Stimulated activated CD4-positive, alpha-beta T cell treated with anti-CD3 and anti-CD28 coated beads, Interleukin-4, amount 100 ng/mL, for 24 hours (primary cell): ENCODE measurements at places on chromosomes 13 and 19.

- DNase-seq, result no peak
These were observed 304.5 kb downstream of the KCNRG start for GRCh38 chr13:50319635-50320255.

DNA sequence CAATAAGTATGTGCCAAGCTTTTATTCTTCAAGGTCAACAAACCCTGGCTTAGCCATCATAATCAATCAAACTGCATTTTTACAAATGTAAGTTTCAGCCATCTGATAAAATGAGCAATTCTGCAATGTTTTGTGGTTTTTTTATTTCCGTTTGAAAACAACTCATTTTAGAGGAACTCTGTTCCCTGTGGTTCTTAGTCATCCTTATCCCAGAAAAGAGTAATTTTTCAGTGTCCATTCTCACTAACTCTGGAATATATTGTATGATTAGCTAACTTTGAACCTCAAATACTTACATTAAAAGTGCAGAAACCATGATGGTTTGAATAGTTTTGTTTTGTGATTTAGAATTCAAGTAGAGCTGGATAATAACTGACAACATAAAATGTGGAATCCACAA is 87.6 kb downstream of the IRS2 start:
- DNase-seq, result no peak

DNA sequence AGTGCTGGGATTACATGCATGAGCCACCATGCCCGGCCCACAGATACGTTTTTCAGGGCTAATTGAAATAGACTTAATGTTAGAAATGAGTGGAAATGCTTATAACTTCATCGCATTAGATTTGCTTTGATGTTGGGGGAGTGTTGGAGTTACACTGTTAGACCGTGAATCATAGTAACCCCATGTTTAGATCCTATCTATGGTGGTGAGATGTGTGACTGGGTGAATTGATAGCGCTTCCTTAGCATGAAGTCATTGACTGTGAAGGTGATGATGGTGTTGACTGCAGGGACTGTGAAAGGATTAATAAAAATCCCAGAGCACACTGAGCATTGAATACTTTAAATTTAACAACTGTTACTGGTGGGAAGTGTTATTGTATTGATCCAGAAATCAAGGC is 1.7 kb downstream of the ZNF264 start:
- no peak for DNase-seq

- no peak for DNase-seq
These were observed 2.3 kb downstream of the GRK1 start for GRCh38 chr13:113669231-113669754.

DNA sequence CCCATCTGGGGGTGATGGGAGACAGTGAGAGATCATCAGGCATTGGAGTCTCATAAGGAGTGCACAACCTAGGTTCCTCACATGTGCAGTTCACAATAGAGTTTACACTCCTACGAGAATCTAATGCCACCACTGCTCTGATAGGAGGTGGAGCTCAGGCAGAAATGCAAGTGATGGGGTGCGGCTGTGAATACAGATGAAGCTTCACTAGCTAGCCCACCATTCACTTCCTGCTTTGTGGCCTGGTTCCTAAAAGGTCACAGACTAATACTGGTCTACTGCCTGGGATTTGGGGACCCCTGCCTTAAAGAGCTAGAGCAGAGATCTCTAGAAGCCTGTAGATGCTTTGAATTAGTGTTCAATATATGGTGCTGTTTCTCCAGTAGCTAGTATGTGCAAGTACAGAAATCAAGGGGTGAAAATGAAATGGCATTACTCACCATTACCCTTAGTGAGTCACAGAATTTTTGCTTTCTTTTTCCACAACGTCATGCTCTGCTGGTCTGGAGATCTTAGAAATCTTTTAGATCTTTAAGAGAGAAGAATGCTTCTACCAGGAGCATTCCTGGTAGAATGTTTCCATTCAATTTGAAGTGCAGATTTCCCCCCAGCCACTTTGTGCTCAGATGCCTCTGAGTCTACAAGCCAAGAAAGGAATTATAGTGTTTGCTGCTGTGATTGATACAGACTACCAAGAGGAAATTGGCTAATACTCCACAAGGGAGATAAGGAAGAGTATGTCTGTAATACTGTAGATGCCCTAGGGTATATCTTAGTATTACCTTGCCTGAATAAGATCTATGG is 2301.2 kb downstream of the PCDH9 start:
- no peak for DNase-seq

GRCh38 chr13:67769063-67769986 is 539.2 kb upstream of the PCDH9 start:
- no peak for DNase-seq

- no peak for DNase-seq
These were observed 31.5 kb upstream of the MYO16 start for GRCh38 chr13:108597943-108598342.

- no peak for DNase-seq
These were observed 6.0 kb downstream of the DBP start for GRCh38 chr19:48631225-48631624.
